Fibroblast of skin of right quadriceps (primary cell): ENCODE measurements at places on chromosomes 13 and 19.

- peak; percentile 29 for DNase-seq
Observed at GRCh38 chr19:14450168-14450874, 17.2 kb downstream of the PKN1 start.

- DNase-seq: no peak
Observed at GRCh38 chr19:17170538-17171297, 44.4 kb upstream of the USE1 start.

GRCh38 chr19:16628984-16629691 lies 1.1 kb upstream of the MED26 start:
- DNase-seq: peak; percentile 64

DNA sequence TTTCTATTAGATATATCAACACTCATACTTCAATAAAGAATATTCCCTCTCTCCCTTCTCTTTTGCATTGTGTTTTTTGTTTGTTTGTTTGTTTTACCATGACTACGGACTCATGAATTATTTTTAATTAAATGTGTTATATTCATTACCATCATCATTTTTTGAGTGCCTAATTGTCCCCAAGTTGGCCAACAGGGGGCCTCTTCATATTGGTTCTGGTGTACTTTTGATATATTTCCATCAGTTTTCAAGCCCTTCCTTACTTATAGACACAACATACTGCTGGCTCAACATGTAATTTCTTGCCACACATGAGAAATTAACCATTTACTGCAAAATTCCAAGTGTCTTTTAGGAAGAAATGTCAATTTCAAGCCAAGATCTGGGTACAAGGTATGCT lies 54.5 kb upstream of the GPC6 start:
- DNase-seq: no peak

DNA sequence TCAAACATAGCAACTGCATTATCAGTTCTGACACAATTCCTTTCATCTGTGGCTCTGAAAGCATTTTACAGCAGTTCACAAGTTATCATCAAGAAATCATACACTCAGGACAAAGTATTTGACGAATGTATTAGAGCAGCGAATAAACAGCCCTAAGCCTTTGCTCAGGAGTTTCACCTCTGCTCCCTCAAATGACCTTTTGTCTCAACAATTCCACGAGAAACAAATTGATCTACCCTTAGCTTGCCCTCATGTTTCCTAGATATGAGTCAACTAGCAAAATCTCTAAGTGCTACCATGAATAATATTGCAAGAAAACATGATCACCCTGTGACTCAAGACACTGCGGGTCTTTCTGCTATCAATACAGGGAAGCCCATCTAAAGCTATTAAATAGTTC lies 396.1 kb downstream of the EFNB2 start:
- no peak for DNase-seq

DNA sequence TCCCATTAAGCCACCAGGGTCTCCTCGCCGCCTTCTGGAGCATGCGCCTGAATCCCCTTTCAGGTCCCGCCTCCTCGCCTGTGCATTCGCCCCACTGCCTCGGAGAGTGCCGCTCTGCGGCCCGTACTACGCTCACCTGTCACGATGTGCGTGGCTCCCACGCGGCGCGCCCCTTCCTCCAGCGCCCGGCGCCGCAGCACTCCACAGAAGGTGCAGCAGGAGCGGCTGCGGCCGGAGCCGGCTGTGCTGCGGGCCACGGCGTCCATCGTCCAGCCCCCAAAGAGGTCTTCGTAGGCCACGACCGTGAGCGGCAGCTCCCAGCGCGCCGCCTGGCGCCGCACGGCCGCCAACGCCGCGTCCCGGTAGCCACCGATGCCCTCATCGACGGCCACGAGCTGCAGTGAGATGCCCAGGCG lies 4.3 kb downstream of the CTU1 start:
- no peak for DNase-seq

- no peak for DNase-seq
Observed at GRCh38 chr19:45356760-45357444, 13.5 kb downstream of the ERCC2 start.

DNA sequence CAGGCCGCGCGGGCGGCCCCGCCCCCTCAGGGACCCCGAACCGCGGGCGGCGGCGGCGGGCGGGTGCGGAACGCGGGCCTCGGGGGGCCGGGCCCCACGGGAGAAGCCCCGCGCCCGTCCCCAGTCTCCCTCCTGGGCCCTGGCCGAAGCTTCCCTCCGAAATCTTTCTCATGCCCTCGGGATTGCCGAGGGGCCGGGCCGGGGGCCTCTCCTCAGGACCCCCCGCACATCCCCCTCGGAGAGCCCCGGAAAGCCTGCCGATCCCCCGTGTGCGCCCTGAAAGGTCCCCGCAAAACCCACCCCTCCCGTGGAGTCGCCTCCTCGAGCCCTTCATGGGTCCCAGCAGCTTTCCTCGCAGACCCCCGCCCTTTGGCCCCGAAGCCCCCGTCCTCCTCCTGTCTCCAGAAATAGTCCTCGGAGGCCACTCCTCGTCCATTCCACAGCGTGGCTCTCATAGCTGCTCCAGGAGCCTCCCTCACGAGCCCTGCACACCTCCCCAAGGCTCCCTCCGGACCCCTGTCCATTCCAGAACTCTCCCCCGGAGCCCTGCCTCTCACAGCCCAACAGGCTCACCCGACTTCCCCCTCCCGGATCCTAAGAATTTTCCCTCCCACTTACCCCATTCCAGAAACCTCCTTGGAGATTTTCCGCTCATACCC lies 555 bp downstream of the SAMD4B start:
- DNase-seq: no peak

DNA sequence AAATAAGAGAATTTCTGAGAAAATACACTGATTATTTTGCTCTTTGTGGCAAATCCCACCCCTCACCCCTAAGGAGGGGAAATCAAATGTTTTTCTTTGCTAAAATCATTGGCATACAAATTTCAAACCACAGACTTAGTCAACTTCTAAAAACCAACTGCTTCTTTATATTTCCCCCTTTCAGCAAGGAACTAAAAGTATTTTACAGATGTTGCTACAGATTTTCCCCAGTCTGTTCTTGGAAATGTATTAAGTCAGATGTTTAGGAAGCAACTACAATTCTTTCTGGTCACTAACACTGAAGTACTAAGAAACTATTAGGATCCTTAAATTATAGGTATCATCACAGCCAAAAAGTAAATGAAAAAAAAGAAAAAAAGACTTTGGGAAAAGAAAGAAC lies 6.9 kb downstream of the MTMR6 start:
- no peak for DNase-seq

- DNase-seq: no peak
Observed at GRCh38 chr19:51779181-51779580, 15.8 kb upstream of the FPR3 start.

- no peak for DNase-seq
Observed at GRCh38 chr13:92300651-92301050, 902.2 kb downstream of the GPC5 start.

GRCh38 chr13:107376341-107377125 lies 808.6 kb upstream of the ARGLU1 start:
- no peak for DNase-seq

DNA sequence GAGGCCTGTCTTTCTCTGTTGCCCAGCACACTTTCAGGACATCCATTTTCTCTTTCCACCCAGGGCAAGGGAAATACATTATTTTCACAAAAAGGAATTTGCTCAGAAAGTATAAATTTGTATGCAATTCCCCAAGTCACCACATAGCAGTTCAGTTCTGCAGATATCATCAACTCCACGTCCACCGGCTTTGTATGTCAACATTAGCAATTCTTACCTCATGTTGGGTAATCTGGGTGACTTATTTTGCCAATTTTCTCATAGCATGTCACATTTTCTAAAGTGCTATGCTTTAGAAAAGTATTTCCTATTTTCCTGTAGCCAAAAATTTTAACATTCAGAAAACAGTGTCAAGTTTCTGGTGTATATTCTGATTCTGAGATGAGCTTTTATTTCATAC lies 501.8 kb downstream of the EFNB2 start:
- peak; percentile 70 for DNase-seq

- peak; percentile 60 for DNase-seq
Observed at GRCh38 chr19:37902668-37903067, 3.7 kb downstream of the WDR87 start.

- DNase-seq: no peak
Observed at GRCh38 chr13:98837896-98838295, 85.4 kb upstream of the SLC15A1 start.

DNA sequence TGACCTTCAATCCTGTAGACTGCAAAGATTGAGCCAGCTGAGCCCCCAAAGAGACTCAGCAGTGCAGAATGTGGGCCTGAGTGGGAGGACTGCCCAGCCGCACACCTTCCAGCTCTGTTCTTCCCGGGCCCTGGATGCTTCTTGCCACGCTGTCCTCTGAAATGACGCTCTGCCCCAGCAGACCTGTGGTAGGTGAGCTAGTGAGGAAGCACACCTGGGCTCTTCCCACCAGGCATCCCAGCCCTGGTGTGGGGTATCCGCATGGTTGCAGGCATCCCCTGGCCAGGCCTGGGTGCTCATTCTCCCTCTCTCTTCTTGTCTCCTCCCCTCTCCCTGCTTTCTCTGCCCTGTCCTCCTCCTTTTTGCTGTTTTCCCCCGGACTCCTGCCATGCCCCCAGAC lies 9.8 kb upstream of the MZF1 start:
- DNase-seq: no peak

GRCh38 chr13:65889368-65889767 lies 1340.8 kb downstream of the PCDH9 start:
- DNase-seq: peak; percentile 30

- DNase-seq: peak; percentile 39
Observed at GRCh38 chr13:28659621-28659970, 666 bp downstream of the POMP start.

DNA sequence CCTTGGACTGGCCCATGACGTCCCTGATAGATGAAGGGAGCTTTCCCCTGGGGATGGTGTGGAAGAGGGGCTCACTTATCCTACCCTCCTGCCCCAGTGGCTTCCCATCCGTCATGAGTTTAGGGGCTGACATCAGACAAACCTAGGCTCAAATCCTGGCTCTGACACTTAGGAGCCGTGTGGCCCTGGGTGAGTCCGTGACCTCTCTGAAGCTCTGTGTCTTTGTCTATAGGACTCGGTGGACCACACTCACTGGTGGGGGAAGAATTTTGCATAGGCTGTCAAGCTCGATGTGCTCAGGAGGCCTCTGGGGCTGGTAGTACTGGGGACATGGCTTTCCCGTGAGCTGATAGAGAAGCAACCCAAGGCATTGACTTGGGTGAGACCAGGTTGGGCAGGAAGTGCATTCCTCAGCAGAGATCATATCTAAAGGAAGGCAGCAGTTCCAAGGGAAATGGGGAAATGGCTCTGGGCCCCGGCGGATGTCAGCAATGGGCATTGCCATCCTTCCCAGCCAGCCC lies 17.4 kb upstream of the AP1M2 start:
- DNase-seq: no peak

DNA sequence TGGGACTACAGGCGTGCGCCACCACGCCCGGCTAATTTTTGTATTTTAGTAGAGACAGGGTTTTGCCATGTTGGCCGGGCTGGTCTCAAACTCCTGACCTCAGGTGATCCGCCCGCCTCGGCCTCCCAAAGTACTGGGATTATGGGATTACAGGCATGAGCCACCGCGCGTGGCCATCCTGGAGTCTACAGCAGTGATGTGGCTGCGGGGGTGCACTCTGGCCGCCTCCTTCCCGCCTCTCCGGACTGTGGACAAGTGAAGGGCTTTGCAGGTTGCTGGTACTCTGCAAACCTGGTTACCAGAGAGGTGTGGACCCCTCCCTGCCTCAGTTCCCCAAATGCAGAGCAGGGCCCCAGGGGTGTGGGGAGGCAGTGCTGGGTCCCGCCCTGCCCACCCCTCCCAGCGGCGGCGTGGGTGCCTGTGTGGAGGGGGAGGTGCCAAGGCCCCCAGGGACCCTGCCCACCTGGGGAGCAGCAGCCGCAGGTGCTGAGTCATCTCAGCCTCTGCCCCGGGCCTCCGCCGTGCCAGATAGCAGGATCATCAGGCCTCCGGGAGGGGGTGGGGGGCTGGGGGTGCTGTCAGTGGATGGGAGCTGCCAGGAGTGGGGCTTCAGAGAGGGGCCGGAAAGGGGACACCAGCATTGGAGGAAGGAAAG lies 23.1 kb downstream of the ARID3A start:
- no peak for DNase-seq

DNA sequence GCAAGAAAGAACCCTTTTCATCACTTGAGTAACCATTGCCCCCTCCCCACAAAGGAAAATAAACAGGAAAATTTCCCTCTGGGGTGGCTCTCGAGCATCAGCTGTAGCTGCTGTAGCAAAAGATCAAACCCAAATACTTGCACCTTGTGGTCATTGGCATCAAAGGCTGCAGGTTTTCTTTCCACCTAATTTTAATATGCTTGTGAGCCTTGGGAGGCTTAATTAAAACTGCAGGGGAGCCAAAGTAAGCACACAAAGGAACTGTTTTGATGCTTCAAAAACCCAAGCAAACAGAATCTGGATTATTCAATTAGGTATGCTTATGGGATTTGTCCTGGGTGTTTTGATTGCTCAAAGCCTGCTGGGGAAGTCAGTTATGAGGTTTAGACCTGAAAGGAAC lies 119.5 kb downstream of the SHISA2 start:
- no peak for DNase-seq

- DNase-seq: no peak
Observed at GRCh38 chr13:27775943-27776342, 16.3 kb upstream of the GSX1 start.

DNA sequence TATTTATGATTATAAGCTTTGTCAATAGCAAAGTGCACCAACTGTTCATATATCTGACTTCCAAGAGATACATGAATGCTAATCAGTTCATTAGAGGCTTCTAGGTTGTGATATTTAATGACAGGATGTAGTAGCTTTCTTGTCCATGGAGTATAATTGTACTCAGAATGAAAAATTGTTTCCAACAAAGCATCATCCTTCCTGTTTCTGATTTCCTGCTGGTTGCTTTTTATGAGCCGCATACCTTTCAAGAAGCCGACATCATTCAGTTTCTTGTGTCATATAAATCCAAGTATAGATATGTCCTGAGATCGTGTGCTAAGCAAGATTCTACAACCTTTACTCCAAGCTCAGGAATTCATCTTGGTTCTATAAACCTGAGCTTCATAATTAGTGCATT lies 326.6 kb downstream of the DIAPH3 start:
- DNase-seq: peak; percentile 7

DNA sequence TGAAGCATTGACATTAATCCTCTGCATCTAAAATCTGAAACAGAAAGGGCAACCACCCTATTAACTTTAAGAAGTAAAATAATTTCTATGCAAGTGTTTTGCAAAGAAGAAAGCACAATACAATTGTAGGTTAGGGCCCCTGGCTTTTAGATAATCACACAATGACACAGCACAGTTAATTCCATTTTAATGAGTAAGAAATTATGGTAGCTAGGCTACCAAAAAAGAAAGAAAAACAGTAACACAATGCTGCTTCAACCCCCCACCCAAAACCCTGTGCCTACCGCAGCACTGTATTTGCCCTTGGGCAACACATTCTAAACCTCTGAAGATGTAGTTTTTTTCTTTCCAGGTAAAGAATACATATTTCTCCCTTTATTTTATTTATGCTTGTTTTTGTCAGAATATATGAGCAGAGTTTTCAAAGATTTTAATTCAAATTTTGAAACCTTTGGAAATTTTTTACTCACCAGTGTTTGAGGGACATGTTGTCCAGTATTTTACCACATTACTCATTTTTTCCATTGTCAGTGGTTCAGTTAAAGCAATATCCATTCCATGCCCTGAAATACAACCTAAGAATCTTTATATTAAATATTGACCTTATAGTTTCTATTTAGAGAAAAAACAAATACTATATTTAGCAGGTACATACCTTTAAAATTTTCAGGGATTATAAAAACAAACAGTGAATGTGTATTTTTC lies 21.1 kb downstream of the SOHLH2 start:
- DNase-seq: peak; percentile 40

GRCh38 chr13:89786531-89786930 lies 1561.0 kb upstream of the MIR17HG start:
- no peak for DNase-seq
